HT1080 (cell line): ENCODE measurements at places on chromosomes 12 and 14. TPM values are rescaled to one million over a fixed set of nuclear protein-coding genes. Genes with fewer than 3 reads are reported as not detected.

- no peak for DNase-seq
These were observed 23.3 kb downstream of the NPC2 start for GRCh38 chr14:74469548-74470518.

GRCh38 chr12:106760184-106760531 is 14.3 kb upstream of the RIC8B start:
- peak; percentile 8 for DNase-seq

GRCh38 chr12:117874842-117875434 is 93.9 kb downstream of the KSR2 start:
- peak; percentile 59 for DNase-seq

DNA sequence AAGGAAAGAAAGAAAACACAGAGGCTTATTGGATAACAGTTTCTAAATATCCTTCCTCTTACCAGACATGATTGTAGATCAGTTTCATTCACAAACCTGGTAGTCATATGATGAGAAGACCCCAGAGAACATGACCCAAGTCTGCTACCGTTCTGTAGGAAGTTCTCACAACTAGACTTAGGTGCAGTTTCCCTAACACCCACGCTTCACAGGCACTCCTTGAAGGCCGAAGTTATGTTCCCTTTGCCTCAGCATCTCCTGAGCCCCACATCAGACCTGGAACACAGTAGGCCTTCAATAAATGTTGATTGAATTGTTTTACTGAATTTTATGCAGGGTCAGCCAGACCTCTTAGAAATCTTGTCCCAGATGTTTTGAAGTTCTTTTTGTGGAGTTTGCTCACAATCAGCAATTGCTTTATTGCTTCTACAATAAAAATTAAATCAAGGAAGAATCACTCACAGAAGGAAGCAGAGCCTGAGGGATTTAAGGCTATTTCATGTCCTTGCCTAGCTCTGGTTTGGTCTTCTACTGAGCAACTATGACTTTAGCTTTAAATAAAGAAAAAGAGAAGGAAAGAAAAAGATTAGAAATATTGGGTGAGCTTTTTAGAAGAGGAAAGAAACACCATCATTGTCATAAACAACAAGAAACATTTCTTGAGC is 138.6 kb upstream of the MDM1 start:
- no peak for DNase-seq

The KHNYN gene
- 18.0 and 20.8 TPM in 2 replicates for total RNA-seq
